Left lung (tissue), 14 donors: ENCODE measurements at places on chromosomes 6 and 20. TPM values are rescaled to one million over a fixed set of nuclear protein-coding genes. Genes with fewer than 3 reads are reported as not detected.

GRCh38 chr20:45944151-45944964 is 9.9 kb downstream of the PCIF1 start:
- DNase-seq, result no peak

DNA sequence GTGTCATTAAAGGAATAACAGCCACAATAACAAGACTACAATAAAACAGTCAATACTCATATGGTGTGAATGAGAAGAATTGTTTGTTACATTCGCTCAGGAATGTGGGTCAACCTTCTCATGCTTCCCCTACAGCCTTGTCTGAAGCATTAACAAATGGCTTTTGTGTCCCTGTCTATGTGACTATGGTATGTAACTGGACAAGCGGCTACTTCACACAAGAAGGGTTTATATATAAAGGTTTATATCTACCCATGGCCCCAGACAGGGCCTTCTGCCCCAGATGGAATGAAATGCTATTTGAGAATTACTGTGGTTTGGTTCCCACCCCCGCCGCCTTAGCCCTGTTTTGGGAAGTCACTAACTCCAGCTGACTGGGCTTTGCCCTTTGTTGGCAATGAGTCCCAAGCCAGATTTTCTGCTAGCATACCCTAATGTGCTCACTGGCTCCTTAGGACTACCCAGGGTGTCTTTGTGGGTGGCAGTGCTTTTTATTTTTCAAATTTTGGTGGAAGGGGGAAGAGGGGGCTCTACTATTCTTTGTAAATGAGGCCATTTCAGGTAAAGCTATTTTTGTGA is 39.4 kb downstream of the TFAP2A start:
- no peak for DNase-seq

DNA sequence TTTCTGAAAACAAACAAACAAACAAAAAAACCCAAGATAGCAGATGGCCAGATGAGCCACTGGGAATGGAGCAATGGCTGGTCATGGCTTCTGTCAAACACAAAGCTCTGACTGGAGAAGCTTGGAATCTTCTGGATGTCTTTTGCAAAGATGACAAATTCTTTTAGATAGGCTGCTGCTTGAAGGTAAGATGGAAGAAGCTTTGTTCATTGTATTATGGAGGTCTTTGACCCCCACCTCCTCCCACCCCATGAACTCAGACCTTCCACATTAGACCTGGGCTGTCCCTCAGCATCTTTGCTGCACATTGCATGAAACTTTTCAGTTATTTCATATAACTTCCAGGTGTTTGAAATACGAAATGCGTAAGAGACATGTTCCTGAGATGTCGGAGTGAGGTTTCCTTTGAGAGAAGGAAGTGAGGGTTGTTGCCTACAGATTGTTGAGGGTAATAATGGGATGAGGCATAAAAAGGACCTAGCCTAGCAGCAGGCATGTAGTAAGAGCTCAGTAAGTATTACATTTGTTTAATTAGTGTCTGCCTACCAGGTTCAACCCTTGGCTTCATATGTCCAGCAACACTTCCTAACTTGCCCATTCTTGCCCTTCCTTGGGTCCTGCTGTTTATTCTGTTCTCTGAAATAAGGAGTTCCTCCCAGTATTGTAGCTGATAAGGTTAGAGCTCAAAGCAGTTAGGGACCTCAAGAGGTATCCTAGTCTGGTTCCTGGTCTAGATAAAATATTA is 51.4 kb upstream of the IER3 start:
- no peak for DNase-seq

RAET1G gene
- 2.8 TPM for polyA plus RNA-seq
